ENCODE measurements at places on chromosomes 1 and 21.

DNA sequence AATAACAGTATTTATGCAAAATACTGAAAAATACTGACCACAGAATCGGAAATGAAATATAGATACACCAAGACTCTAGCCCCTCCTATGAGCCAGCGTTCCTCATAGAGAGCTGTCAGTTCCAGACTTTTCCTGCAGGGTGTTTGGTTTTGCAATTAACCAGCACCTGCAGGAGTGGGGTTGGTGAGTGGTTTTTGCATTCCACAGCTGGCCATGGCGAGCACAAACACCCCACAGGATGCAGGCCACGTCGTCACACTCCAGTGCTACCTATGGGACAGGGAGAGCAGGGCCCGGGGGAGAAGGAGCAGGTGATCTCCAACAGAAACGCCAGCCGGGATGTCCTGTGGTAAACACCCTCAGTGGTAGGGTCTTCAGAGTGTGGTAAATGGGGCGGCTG lies 94.1 kb downstream of the ERG start:
- DNase-seq = no peak

DNA sequence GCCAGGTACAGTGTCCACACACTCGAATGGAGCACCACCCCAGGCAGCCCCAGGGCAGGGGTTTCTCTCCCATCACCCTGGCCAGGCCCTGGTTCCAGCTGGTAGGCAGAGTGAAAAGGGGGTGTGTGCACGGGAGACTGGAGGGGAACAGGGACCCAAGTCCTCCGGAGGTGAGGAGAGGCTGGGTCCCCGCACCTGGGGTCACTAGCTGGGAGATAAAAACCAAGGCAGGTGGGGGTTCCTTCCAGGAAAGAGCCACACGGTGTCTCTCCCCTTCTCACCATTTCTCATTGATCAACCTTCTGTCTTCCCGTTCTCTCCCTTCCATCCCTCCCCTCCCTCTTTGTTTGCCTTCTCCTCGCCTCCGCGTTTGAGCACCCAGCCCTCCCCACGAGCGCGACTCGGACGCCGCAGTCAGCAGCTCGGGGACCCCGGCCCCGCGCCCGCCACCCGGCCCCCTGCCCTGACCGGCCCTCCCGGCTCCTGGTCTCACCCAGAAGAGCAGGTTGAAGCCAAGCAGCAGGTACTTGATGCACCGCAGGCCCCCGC lies 358 bp downstream of the TSPAN2 start:
- DNase-seq = no peak

DNA sequence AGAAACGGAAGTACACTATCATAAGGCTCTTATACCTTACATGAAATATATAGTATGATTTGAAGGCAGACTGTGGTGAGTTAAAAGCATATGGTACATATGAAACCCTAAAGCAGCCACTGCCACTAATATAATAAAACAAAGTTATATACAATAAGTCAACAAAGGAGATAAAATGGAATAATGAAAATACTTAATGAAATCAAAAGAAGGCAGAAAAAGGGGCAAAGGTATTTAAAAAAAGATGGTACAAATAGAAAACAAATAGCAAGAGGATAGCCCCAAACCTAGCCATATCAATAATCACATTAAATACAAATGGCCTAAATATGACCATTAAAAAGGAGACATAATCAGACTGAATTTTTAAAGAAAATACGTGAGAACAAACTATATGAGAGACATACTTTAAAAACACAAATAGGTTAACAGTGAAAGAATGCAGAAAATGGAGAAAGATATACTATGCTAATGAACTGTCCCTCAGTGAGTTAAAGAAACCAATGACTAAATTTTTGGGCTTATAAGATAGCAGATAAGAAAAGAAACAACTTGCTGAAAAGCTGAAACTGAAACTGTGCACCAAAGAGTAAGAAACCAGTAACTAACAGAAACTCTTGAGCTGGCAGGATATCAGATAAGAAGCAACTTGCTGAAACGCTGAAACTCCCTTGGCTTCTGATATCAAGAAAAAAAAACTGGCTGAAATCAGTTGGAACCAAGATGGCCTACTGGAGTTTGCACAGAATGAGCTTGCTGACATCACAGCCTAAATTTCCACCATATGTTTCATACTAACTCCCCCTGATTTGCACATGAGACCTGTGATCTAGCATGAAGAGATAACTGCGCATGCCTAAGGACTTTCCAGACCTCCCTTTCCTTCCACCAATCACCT lies 44.3 kb upstream of the IL10 start:
- no peak for DNase-seq

GRCh38 chr1:4711416-4712275 lies 57.2 kb downstream of the AJAP1 start:
- DNase-seq = no peak

- DNase-seq = no peak
These were observed 55.1 kb downstream of the LRIG2 start for GRCh38 chr1:113128116-113128515.

DNA sequence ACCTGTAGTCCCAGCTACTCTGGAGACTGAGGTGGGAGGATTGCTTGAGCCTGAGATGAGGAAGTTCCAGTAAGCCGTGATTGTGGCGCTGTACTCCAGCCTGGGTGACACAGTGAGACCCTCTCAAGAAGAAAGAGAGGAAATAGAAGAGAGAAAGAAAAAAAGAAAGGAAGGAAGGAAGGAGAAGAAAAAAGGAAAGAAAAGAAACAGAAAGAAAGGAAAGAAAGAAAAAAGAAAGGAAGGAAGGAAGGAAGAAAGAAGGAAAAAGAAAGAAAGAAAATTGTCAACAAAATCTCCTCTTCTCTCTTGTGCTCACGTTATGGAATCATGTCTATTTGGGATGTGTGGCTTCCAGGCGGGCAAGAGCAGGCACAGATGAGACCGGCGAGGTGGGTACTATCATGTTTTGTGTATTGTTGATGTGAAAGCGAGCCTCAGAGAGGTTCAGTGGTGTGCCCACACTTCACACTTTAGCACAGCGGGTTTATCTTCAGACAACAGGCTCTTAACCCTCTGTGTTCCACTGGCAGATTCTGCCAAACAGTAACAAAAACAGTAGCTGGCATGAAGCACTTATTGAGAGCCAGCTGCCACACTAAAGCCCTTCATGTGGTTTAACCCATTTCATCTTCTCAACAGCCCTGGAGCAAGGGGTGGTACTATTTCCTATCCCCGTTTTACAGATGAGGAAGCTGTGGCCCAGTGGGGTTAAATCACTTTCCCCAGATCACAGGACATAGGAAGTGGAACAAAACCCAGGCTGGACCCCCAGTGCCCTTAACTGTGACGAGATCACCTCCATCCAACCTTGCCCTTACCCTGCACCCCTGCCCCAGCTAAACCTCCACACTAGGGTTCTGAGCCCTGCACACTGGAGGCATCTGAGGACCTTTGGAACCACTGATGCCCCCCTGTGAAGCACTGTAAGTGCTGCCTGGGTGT lies 94.7 kb upstream of the TARDBP start:
- DNase-seq = no peak

- DNase-seq = no peak
These were observed 1502.5 kb downstream of the KCNT2 start for GRCh38 chr1:195105773-195106172.

- DNase-seq = no peak
These were observed 230.1 kb downstream of the SRGAP2C start for GRCh38 chr1:121414905-121415304.

GRCh38 chr1:246152986-246153431 lies 354.1 kb downstream of the SMYD3 start:
- no peak for DNase-seq

GRCh38 chr21:39479164-39479813 lies 27.5 kb downstream of the SH3BGR start:
- DNase-seq = no peak

- DNase-seq = no peak
These were observed 172.6 kb downstream of the APP start for GRCh38 chr21:25997788-25998611.

- no peak for DNase-seq
These were observed 737.8 kb upstream of the ADAMTS5 start for GRCh38 chr21:27704567-27705166.

- peak; percentile 84 for DNase-seq
These were observed at the start of gene FHL3 for GRCh38 chr1:38005195-38006007. FHL3 (minus strand) TSS chr1:38005514; CDS start chr1:37999412, 6,102 bp downstream.

DNA sequence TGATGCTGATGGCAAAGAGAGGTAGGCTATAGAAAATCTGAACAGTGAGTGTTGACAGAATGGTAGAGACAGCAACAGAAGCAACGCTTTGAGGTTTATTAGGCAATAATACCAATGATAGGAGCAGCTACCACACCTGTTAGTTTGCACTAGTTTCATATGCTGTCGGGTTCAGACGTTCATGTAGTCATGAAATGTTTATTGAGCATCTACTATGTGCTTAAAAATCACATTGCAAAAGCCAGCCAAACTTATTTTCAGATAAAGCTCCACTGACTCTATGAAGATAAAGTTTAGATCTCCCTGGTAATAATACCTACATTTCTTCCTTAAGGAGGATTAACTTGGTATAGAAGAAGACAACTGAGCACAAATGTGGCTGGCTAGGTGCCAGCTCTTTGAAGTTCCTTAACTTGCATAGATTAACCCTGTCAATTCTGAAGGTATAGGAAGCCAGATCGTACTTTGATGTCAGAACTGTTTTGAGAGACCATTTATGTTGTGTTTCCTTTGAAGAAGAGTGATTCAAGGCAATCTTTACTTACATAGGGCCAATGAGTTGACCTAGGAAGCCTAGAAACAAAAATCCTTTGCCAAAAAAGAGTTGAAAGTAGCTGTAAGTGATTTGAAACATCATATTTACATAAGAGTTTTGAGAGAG lies 71.5 kb downstream of the DISP1 start:
- no peak for DNase-seq

GRCh38 chr1:55117941-55118340 lies 78.6 kb downstream of the PCSK9 start:
- no peak for DNase-seq

- DNase-seq = no peak
These were observed 158.6 kb downstream of the SYT2 start for GRCh38 chr1:202551683-202552082.

- no peak for DNase-seq
These were observed 12.3 kb downstream of the DEPDC1 start for GRCh38 chr1:68484618-68485017.

GRCh38 chr1:19735440-19736127 lies 64.1 kb downstream of the TMCO4 start:
- DNase-seq = peak; percentile 67

- DNase-seq = no peak
These were observed 107.0 kb downstream of the ZC3H11B start for GRCh38 chr1:219505886-219506285.

GRCh38 chr1:28306301-28306949 lies 22.4 kb upstream of the MED18 start:
- no peak for DNase-seq

GRCh38 chr1:204445860-204446412 lies 34.3 kb upstream of the PPP1R15B start:
- no peak for DNase-seq

GRCh38 chr1:199064971-199065370 lies 426.1 kb downstream of the PTPRC start:
- DNase-seq = no peak

GRCh38 chr21:19785941-19786340 lies 1212.3 kb upstream of the NCAM2 start:
- no peak for DNase-seq

DNA sequence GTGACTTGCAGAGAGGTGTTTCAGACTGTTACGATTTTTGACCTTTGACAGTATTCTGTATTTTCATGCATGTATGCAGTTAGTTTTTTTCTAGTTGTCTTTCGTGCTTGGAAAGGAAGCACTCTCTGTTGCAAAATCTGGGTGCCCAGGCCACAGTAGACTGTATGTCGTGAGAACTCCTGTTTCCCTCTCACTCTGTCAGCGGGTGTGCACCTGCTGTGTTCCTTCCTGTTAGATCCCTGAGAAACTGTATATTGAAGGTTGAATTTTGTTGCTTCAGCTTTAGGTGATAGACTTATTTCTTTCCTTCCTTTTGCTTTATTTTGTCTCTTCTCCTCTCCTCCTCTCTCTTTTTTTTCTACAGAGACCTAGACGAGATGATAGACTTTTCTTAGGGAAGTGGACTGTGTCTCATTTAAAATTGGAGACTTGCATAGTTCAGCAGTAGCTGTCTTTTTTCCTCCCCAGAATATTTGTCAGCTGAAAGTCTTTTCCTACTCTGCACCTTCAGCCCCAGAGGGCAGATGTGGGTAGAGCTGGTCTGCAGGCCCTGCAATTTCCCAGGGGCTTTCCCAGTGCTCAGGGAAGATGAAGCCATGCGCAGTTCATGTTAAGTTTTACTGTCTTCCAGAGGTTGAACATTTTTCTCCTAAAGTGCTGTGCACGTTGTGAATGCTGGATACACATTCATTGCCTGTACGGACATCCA lies 1.4 kb downstream of the TRAPPC10 start:
- DNase-seq = no peak

- no peak for DNase-seq
These were observed 80.6 kb upstream of the IPO9 start for GRCh38 chr1:201748335-201748734.

- DNase-seq = no peak
These were observed 110.5 kb upstream of the CDC42BPA start for GRCh38 chr1:227428803-227429202.

- no peak for DNase-seq
These were observed 291.9 kb upstream of the NR5A2 start for GRCh38 chr1:199735660-199736059.

DNA sequence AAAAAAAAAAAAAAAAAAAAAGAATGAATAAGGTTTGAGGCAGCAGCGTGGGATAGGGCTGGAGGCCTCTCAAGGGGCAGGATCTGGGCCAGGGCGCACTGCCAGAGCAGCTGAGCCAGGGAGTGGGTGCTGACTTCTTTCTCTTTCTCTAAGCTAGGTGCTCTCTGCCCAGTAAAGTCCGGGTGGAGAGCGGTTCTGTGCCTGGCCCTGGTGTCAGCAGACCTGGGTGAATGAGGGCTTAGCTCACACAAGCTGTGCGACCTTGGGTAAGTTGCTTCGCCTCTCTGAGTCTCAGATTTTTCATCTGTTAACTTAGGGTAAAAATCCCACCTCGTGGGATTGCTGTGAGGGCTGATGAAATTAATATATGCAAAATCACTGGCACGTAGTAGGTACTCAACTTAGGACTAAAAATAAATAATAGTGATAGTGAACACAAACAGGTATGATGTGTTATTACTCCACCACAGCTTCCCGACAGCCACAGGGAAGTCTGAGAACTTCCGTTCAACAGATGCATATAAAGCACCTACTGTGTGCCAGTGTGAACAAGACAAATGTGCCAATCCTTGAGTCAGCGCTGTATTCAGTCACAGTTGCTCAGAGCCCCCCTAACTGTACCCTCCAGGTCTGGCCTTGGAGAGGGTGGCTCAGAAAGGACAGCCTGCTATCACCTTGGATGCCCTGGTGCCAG lies 2.0 kb upstream of the FAM131C start:
- DNase-seq = no peak

All from right forelimb (tissue), 1 donor.